ENCODE measurements at places on chromosomes 4 and X. TPM values are rescaled to one million over a fixed set of nuclear protein-coding genes. Genes with fewer than 3 reads are reported as not detected.

- no peaks in the 10 kb centered on the region for H3K4me1 ChIP-seq
- H3K27me3 ChIP-seq: no peaks in the 10 kb centered on the region
- H3K27ac ChIP-seq: no peak overlapping the region
Measured at GRCh38 chr4:38290366-38290765, 330.2 kb downstream of the PTTG2 start.

GRCh38 chr4:17664755-17665154 is 50.3 kb downstream of the MED28 start:
- no peak overlapping the region for H3K4me3 ChIP-seq
- H3K36me3 ChIP-seq: no peaks in the 10 kb centered on the region
- H3K27ac ChIP-seq: no peak overlapping the region

POU4F2 gene
- total RNA-seq: not detected

- H3K4me1 ChIP-seq: peaks cover 12% of the 10 kb centered on the region
- DNase-seq: peak; percentile 54
- H3K27ac ChIP-seq: no peak overlapping the region
- no peaks in the 10 kb centered on the region for H3K36me3 ChIP-seq
Measured at GRCh38 chr4:121551881-121552280, 144.9 kb downstream of the ANXA5 start.
